Pons (tissue), 1 donor: ENCODE measurements at places on chromosomes 12 and 14.

DNA sequence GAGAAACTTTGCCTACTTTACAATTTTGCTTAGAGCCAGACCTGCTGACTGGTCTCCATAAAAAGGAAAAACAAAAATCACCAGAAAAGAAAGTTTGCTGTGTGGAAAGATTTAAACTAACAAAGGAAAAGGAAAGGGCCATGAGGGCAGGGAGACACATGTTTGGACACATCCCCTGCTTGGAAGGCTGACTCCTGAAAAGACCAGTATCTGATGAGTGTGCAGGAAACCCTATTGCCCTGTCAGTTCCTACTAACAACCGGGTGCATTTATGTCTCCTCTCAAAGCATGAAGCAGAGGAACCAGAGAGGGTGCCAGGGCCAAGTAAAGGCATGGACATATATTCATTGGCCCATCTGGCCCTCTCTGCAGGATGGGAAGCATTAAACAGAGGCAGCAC lies 7.0 kb upstream of the STAB2 start:
- DNase-seq = no peak

DNA sequence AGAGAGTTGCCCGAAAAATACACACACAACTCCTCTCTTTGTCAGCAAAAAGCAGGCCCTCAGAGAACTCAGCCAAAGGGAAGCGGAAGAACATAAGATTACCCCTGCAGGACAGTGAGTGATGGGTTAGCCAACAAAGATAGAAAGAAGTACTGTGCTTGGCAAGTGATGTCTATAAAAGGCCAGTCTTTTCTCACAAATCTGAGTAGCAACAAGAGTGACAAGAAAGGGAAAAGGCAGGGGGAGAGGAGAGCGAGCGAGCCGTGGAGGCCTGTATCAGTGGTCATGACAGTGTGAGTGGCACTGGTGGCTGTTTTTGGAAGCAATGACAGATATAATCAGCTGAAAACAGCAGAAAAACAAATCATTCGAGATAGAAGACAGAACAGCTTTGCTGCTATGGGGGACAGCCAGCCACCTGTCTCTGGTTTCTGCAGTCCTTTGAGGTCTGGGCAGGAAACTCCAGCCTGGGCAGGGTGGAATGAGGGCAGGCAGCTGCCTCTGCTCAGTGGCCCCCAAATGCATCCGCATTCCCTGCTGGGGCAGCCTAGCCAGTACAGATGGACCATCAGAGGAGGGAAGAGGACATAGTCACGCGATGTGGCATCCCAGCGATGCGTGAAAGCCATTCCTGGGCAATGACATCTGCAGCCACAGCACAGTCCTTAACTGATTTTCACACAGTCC lies 74.7 kb downstream of the TRIM9 start:
- peak; percentile 84 for DNase-seq

- no peak for DNase-seq
These were observed 118.7 kb upstream of the TSPAN8 start for GRCh38 chr12:71276541-71276940.

GRCh38 chr14:68239988-68240771 lies 420.6 kb downstream of the RAD51B start:
- no peak for DNase-seq

- no peak for DNase-seq
These were observed 615 bp upstream of the ASB8 start for GRCh38 chr12:48157889-48158370.

- no peak for DNase-seq
These were observed 3.8 kb downstream of the TRAF3 start for GRCh38 chr14:102781063-102781462.

DNA sequence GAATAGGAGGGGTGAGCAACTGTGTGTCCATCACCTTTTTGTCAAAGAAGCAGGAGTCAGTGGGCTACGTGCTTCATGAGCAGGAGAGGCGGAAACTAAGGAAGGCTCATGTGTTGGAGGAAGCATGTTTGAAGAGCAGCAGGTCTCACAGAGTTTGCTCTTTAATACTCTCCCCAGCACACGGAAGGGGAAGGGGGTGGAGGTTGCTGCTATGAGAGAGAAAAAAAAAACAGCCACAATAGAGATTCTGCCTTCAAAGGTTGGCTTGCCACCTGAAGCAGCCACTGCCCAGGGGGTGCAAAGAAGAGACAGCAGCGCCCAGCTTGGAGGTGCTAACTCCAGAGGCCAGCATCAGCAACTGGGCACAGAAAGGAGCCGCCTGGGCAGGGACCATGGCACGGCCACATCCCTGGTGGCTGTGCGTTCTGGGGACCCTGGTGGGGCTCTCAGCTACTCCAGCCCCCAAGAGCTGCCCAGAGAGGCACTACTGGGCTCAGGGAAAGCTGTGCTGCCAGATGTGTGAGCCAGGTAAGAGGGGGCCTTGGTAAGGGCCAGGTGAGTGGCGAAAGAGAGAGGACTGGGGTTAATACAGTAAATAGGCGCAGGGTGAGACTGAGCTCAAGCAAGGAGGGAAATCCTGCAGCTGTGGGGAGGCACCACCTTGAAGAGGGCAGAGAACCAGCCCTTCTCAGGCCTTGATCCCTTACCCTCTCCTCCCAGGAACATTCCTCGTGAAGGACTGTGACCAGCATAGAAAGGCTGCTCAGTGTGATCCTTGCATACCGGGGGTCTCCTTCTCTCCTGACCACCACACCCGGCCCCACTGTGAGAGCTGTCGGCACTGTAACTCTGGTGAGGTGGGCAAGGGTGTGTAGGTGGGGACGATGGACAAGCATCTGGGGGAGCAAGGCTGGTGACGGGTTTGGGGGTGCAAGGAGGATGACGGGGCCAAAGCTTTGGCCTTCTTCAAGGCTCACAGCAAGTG lies at the start of gene CD27:
Gene CD27 (plus strand): TSS at position 252 of the 985 bp plus-strand sequence. CDS start 141 bp downstream, at position 393.
- DNase-seq = no peak

GRCh38 chr12:26971963-26972362 lies 33.7 kb downstream of the FGFR1OP2 start:
- no peak for DNase-seq

DNA sequence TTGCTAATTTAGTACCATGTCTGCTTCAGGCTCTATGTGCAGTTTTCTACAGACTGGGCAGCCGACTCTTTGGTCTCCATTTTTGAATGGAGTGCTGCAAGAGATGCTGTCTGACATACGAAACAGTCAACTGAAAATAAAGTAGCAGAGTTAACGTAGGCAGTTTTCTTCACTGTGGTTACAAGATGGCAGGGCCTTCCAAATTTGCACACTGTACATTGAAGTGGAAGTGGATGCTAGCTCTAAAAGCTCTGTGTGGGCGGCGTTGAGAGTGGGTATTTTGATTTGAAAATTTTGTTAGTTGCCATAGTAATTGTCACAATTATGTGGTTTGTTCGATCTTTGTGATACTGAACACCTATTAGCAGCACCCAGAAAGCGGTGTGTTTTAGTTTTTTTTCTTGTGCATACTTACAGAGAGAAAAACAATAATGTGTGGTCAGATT lies 154.9 kb upstream of the ATP2B1 start:
- peak; percentile 20 for DNase-seq

GRCh38 chr12:12488823-12489550 lies 73.7 kb downstream of the DUSP16 start:
- no peak for DNase-seq

- no peak for DNase-seq
These were observed 92.0 kb downstream of the EPS8 start for GRCh38 chr12:15697201-15697600.

DNA sequence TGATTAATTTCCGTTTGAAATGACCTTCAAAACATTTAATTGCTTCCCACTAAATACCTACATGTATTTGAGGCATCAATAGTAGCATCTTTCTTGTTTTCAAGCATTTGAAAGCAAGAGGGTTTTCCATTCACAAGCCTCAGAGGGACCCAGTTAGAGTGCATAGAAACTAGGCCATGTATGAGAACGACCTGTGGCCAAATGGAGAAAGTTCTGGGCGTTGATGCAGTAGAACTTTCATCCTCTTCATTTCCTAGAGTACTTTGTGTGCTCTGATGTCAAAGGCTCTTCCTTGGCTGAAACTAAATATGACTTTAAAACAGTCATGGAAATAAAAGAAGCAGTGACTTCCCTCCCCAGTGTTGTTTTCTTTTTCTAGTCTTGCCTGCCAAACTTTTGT lies 944 bp upstream of the DHRS7 start:
- DNase-seq = peak; percentile 43

DNA sequence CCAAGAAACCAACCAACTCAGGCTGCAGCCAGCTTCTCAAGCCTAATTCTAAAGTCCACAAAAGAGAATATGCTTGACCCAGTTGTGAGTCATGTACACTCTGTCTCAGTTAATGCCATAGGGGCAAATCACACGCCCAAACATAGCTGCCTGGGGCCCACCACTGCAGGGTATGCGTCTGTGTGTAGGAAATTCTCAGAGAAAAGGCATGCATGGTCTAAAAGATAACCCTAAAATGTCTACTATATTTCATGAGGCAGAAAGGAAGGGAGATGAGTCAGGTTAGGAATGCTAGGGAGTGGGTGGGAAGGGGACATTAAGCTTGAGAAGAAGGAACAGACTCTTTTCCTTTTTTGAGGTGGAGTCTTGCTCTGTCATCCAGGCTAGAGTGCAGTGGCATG lies 22.3 kb upstream of the SPTLC2 start:
- no peak for DNase-seq
